ENCODE measurements at places on chromosomes 3 and 15.

- DNase-seq = no peak
Measured at GRCh38 chr3:122443090-122443489, 27.2 kb upstream of the WDR5B start.

GRCh38 chr15:94077938-94078337 is 153.4 kb upstream of the MCTP2 start:
- no peak for DNase-seq

GRCh38 chr3:104460477-104461406 is 906.0 kb upstream of the ALCAM start:
- no peak for DNase-seq

DNA sequence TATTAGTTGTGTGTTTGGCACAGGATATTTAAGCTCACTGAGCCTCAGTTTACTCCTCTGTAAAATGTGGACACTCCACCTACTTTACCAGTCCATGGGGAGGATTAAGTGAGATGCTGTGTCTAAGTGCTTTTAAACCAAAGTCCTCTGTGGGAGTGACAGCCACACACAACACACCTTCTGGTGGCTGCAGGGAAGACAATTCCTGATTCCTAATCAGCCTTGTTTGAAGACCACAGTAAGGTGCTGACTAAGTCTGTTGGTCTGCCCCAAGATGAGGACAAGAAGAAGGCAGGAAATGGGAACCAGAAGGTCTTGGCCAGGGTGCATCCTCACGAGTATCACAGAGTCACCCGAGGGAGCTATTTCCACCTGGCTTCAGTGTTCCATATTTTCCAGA is 52.3 kb downstream of the EPHB1 start:
- no peak for DNase-seq

DNA sequence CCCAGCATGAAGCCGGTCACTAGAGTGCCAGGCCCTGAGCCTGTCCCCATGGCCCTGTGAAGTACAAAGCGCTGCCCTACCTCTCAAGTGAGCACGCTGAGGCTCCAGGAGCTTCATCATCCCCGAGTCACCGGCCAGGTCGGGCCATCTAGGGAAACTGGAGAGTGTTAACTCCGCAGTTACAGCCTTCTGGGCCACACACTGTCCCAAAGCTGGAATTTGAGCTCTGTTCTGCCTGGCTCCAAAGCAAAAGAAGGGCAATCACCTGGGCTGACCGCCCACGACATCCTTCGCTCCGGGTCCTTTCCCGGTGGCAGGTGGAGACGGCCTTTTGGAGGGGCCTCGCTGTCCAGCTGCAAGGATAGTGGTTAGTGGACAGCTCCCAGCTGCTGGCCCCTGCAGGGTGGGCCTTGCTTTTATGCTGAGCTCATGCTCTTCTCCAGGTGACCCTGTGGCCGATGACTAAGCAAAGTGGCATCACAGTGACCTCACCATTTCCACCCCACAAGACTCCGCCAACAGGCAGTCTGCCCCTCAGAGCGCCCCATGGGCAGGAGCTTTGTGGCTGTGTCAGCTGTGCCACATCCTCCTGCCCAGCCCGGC is 3.5 kb upstream of the MUC4 start:
- DNase-seq = peak; percentile 39

GRCh38 chr3:112519424-112520001 is 20.2 kb upstream of the BTLA start:
- DNase-seq = peak; percentile 90

DNA sequence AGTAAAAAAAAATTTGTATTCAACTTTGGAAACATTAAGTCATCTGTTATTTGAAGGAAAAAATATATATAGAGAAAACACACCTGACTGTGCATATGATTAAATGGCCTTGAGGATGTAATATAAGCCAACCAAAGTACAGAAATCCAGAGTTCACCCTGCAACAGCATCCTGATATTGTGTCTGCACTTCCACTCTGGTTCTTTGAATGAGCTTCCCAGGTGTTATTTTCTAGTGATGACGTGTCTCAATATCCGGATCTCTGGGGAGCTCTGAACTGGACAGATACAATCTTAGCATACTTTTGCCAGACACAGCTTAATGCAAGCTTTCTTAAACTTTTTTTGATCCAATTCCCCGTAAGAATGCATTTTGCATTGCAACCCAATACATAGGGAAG is 19.5 kb upstream of the PIK3CB start:
- DNase-seq = no peak

DNA sequence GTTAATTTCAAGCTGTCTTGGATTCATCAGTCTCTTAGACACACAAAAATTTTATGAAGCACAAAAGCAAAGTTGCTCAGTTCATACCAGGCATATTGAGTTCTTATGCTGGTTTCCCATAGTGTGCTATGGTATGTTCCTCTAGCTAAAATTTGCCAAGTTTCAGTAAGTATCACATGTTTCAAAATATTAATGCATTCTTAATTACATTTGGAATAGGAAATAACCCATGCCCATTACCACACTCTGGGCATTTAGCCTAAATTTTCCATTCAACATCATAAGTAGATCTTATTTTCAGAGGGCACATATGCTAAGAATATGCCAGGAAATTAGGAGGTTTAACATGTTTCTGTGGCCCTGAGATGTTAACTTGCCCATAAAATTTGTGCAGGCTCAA is 289.9 kb downstream of the SHOX2 start:
- no peak for DNase-seq

GRCh38 chr15:83164111-83164770 is 43.4 kb downstream of the HDGFL3 start:
- no peak for DNase-seq

All from hematopoietic multipotent progenitor cell treated with erythropoietin and hydrocortisone succinate and interleukin-3 and kit ligand, for 4 days (in vitro differentiated cells).